Right renal pelvis (tissue), 4 donors: ENCODE measurements at places on chromosomes 5 and 9.

DNA sequence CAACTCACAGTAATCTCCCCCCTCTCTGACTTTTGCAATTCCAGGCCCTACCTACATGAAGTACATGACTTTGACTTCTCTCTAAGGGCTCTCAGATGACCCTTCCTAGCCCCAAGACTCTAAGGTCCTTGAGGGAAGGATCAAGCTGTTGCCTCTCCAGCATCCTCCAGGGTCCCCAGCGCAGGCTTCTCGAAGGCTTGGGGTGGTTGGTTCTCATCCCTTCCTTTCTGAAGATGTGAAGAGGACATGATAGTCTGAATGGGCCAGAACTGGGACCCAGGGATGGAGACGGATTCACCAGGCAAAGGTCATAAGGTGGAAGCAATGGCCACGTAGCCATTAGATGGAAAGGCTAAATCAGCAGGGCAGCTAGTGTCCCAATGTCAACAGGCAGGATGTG lies 86.8 kb downstream of the NRG2 start:
- DNase-seq = no peak

DNA sequence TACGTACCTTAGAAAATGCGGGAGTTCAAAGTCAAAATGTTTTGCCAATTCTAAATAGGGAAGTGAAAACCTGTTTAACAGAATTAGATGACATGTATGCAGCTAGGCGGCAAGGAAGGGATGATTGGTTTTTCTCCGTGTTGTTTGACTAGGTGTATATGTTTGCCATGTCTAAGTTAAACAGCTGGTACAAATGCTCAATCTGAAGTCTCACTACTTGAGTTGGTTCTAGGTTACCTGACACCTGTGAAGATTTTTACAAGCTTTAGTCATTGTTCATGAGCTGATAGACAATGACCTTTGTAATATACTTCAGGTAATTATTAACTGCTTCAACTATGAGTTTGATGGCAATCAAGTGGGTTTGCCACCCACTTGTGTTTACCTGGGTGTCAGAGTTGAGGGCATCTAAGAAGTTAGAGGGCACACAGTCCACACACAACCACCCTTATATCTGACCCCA lies 74.3 kb downstream of the SLC44A1 start:
- DNase-seq = no peak

GRCh38 chr5:43627028-43627427 lies 24.0 kb downstream of the NNT start:
- no peak for DNase-seq

GRCh38 chr5:55904152-55904551 lies 53.0 kb downstream of the IL31RA start:
- no peak for DNase-seq

GRCh38 chr9:5556101-5556705 lies 45.9 kb downstream of the PDCD1LG2 start:
- DNase-seq = no peak

- no peak for DNase-seq
These were observed 14.1 kb downstream of the HSPB3 start for GRCh38 chr5:54469622-54470021.

- no peak for DNase-seq
These were observed 21.4 kb downstream of the OR2V1 start for GRCh38 chr5:181109489-181110013.

- no peak for DNase-seq
These were observed 232.5 kb upstream of the MSX2 start for GRCh38 chr5:174491761-174492350.

DNA sequence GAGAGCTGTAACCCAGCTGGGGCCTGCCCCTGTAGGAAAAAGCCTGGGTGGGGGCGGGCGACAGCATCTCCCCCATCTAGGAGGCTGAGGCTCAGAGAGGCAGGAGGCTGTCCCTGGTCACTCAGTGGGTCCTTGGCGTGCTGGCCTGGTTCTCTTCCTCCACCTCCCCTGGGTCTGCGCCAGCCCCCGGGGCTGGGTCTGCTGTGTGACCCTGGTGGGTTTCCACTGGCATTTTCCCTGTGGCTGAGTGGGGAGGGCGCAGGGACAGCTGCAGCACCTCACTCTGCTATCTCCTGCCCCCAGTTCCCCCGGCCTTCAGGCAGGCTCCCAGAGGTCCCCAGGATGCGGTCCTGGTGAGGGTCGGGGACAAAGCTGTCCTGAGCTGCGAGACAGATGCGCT lies 59.5 kb upstream of the ASS1 start:
- DNase-seq = no peak

- DNase-seq = no peak
These were observed 15.2 kb downstream of the CSNK1G3 start for GRCh38 chr5:123527190-123527589.

DNA sequence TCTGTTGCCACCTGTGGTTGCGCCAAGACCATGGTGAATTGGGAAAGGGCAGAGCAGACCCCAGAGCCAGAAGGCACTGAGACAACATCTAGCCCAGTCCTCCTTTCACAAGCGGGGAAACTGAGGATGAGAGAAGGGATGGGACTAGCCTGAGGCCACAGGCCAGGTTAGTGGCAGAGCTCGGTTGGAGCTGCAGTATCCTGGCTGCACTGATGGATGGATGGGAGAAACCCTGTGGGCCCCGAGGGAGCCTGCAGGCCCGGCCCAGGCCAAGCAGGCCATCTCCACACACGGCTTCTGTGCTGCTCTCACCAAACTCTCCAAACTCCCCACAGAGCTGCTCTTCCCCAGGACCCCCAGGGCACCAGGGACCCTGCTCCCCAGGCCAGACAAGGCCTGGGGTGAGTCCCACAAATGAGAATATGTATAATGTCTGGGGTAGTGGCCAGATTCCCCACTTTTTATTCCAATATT lies 60.2 kb downstream of the TSTD2 start:
- DNase-seq = no peak

DNA sequence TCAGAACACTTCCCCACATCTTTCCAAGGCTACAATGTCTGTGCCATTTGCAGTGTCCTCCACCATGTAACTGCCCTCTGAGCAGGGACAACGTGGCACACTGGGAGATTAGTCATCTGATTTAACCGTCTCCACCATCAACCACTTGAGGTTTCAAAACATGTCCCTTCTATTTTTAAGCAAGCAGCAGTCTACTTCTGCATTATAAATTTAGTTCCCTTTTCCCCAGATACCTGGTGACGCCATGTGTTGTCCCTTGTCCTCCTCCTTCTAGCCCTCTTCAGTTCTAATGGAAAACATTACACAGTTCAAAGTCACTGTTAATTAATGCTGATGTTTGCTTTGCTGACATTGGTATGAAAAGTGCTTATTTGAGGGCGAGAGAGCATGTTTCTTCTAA lies 52.8 kb downstream of the ATP10B start:
- no peak for DNase-seq

- DNase-seq = no peak
These were observed 29.4 kb upstream of the TNIP1 start for GRCh38 chr5:151110122-151110681.

DNA sequence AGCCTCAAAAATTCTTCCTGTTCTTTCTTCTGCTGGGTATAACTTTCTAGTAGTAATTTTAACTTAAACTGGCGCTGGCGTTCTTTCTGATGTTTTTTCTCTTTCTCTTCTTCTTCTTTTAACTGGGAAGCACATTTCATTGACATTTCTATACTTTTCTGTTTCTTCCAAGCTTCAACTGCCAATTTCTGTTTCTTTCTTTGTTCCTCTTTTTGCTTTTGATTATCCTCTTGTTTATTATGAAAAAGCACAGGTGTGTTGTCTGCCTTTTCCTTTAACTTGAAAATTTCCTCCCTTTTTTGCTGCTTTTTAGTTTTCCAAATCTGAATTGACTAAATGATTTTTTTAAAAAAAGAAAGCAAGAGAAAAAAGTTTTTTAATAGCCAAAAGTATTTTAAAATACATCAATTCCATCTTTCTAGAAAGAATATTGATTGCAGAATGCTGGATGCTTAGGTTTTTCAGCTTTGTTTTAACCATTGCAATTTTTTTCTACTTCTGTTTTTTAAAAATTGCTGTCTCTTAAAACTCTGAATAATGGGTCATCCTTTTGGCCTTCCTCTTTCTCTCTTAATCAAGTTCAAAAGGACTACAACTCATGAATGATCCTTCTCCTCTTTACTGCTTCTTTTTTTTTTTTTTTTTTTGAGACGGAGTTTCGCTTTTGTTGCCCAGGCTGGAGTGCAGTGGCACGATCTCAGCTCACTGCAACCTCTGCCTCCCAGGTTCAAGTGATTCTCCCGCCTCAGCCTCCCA lies 8.8 kb upstream of the PGGT1B start:
- no peak for DNase-seq

GRCh38 chr5:80871541-80871961 lies 88.6 kb upstream of the RASGRF2 start:
- DNase-seq = no peak

GRCh38 chr5:111197523-111197922 lies 26.7 kb upstream of the CAMK4 start:
- no peak for DNase-seq

GRCh38 chr9:136022731-136023409 lies 61.7 kb upstream of the UBAC1 start:
- DNase-seq = no peak

- peak; percentile 76 for DNase-seq
These were observed 2.5 kb upstream of the LRRC14B start for GRCh38 chr5:188488-189481.

DNA sequence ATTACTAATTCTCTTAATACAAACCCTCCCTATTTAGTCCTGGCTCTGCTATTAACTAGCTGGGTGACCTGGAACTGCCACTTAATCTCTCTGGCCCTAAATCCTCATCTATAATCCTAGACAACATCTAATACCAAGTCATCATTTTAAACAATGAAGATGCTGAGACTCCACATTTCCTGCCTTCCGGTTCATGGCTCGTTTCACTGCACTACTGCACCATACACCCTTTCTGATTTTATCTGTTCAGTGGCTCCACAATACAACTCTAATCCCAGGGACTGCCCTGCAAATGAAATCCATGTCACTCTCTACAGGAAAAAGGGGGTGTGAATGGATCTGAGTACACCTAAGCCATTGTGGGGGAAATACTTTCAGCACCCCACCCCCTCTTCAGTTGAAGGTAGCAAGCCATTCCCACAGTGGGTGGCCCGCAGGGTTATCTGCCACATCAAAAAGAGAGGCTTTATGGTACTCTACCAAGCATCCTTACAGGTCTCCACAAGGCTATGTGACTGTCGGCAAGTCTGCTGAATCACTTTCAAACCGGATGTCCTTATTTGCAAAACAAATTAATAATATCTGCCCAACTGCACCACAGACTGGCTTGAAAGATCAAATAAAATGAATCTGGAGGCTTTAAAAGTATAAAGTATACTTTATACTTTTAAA lies 89.5 kb downstream of the EPB41L4A start:
- no peak for DNase-seq

- DNase-seq = no peak
These were observed 8.5 kb upstream of the AMBP start for GRCh38 chr9:114086607-114087006.

DNA sequence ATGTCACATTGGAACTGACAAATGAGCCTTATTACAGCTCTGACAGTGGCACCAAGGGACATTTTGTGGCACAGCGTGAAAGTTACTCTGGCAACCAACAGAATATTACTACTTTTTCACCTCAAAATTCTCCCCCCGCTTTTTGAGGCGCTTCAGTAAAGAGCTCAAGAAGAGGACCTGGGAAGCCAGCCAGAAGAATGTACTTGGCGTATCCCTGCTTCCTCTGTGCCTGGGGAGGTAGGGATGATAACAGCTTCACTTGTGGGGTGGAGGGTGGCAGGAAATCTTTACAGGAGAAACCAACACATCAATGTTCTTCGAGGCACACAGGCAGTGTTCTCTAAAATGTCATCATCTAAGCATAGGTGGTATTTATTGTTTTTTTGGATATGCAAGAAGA lies 624.1 kb downstream of the NR2F1-AS1 start:
- no peak for DNase-seq

GRCh38 chr5:72210888-72211678 lies 103.8 kb downstream of the MAP1B start:
- DNase-seq = no peak

- DNase-seq = no peak
These were observed 35.4 kb upstream of the GNPDA1 start for GRCh38 chr5:142048272-142048671.

DNA sequence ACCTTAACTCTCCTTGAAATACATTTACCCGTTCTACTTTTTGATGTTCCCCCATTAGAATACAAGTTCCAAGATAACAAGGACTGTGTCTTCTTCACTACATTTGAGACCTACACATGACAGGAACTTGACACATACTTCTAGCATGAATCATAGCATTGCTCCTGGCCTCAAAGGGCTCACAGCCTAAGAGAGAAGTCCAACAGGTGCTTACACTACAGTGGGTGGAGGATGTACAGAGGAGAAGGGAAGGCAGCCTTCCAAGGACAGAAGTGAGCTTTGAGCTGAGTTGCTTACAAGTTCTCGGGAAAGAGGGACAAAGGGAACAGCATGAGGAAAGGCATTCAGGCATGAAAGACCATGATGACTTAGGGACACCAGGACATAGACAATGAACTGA lies 56.9 kb upstream of the MSX2 start:
- DNase-seq = no peak

DNA sequence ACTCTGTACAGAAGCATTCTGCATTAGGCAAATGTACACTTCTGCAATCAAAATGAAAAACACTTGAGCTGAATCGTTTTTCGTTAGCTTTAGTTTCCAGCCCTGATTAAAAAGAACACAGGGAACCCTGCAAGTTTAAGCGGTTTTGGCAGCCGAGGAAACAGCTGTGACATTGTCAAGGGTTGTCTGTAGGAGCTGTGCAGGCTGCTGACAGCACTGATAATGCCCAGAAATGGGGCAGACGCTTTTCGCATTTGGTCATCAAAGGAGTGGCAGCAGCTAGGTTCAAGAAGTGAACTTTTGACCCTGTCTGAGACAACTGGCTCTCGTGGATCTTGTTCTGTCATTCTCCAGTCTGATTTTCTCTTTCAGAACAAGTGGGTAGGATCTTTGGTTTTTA lies 165.6 kb upstream of the CCDC152 start:
- no peak for DNase-seq

DNA sequence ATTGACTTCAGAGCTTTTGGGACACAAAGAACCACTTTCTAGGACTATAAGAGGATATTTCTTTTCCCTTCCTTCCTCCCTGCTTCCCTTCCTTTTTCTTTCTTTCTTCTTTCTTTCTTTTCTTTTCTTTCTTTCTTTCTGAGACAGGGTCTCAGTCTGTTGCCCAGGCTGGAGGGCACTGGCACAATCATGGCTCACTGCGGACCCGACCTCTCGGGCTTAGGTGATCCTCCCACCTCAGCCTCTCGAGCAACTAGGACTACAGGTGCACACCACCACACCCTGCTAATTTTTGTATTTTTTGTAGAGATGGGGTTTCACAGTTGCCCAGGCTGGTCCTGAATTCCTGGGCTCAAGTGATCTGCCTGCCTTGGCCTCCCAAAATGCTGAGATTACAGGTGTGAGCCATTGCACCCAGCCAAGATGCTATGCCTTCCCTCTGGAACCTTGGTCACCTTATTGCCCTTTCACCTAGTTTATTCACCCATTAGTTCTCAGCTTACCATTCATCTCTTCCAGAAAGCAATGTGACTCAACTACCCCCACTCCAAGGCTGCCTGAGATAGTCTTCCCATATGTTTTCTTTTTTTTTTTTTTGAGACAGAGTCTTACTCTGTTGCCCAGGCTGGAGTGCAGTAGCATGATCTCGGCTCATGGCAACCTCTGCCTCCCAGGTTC lies 10.1 kb downstream of the PLIN2 start:
- no peak for DNase-seq

GRCh38 chr9:130214776-130215340 lies 42.7 kb downstream of the NCS1 start:
- DNase-seq = no peak
